GM23248 (cell line): ENCODE measurements at places on chromosomes 11 and 22. TPM values are rescaled to one million over a fixed set of nuclear protein-coding genes. Genes with fewer than 3 reads are reported as not detected.
A peak's percentile ranks its signal among the peaks of the same experiment; 100 is the strongest.

BDNF gene
- total RNA-seq = 63.6 and 64.1 TPM in 2 replicates

SLC15A3 gene
- total RNA-seq = 0.51 and 2.2 TPM in 2 replicates

DNA sequence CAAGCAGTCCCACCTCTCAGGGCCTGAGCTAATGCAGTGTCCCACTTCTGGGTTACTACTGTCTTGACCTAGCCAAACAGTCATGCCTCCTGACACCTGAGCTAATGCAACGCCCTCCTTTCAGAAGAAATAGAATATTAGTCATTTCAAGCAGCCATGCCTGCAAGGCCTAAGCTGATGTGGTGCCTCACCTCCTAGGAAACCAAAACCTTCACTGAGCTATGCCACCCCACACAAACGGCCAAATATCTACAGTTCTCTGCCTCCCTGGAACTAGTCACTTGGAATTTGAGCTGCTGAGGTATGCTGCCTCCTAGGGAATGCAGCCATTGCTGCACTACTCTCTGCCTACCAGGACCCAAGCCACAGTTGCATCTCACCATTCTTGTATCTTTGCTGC lies 8.3 kb upstream of the MS4A6E start:
- no peak overlapping the region for H3K27ac ChIP-seq
- H3K36me3 ChIP-seq = no peaks in the 10 kb centered on the region
- H3K4me3 ChIP-seq = no peak overlapping the region
- H3K4me1 ChIP-seq = no peaks in the 10 kb centered on the region

GRCh38 chr11:34977089-34977912 lies 60.9 kb downstream of the PDHX start:
- H3K4me3 ChIP-seq = peak overlapping the region; percentile 53
- peak; percentile 82 for DNase-seq
- H3K27me3 ChIP-seq = no peaks in the 10 kb centered on the region
- H3K27ac ChIP-seq = peak overlapping the region; percentile 75
- peaks cover 58% of the 10 kb centered on the region for H3K4me1 ChIP-seq
- H3K36me3 ChIP-seq = peaks cover 13% of the 10 kb centered on the region; the same call in 1 of the 2 replicates

GRCh38 chr11:14554959-14555358 lies 34.8 kb upstream of the PSMA1 start:
- H3K4me1 ChIP-seq = no peaks in the 10 kb centered on the region
- no peak for DNase-seq
- H3K27me3 ChIP-seq = peaks cover 7% of the 10 kb centered on the region; the same call in 1 of the 2 replicates
- H3K36me3 ChIP-seq = no peaks in the 10 kb centered on the region
- no peak overlapping the region for H3K27ac ChIP-seq

DNA sequence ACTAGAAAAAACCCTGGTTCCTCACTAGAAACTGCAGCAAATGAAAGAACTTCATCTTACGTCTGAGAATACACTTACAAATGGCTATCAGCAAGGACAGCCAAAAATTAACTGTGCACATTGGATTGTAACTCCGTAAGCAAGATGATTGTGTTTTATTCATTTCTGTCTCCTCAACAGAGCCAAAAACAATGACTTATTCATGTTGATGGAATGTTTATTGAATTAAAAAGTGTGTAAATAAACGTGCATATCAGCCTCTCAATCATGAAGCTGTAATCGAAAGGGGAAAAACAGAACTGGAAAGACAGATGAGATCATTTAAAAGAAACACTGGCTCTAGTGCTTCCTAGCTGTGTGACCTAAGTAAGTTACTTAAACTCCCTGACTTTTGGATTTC lies 307.5 kb upstream of the ZC3H12C start:
- no peaks in the 10 kb centered on the region for H3K36me3 ChIP-seq
- DNase-seq = peak; percentile 61
- H3K27ac ChIP-seq = peak overlapping the region; percentile 28
- peak overlapping the region; percentile 61 for H3K4me3 ChIP-seq
- H3K4me1 ChIP-seq = peaks cover 24% of the 10 kb centered on the region
- no peaks in the 10 kb centered on the region for H3K27me3 ChIP-seq

GRCh38 chr22:29251265-29251664 lies 16.5 kb downstream of the RHBDD3 start:
- no peak overlapping the region for H3K4me3 ChIP-seq
- no peaks in the 10 kb centered on the region for H3K4me1 ChIP-seq
- no peaks in the 10 kb centered on the region for H3K36me3 ChIP-seq
- H3K27ac ChIP-seq = no peak overlapping the region
- no peak for DNase-seq
- H3K27me3 ChIP-seq = no peaks in the 10 kb centered on the region

- no peaks in the 10 kb centered on the region for H3K36me3 ChIP-seq
- DNase-seq = no peak
- no peaks in the 10 kb centered on the region for H3K4me1 ChIP-seq
- H3K27ac ChIP-seq = no peak overlapping the region
- no peak overlapping the region for H3K4me3 ChIP-seq
These were observed 44.8 kb downstream of the SMIM38 start for GRCh38 chr11:69200331-69201065.

GRCh38 chr11:87128372-87128771 lies 90.6 kb downstream of the TMEM135 start:
- no peak for DNase-seq
- peaks cover 11% of the 10 kb centered on the region; the same call in 1 of the 2 replicates for H3K4me1 ChIP-seq
- H3K27ac ChIP-seq = no peak overlapping the region

DNA sequence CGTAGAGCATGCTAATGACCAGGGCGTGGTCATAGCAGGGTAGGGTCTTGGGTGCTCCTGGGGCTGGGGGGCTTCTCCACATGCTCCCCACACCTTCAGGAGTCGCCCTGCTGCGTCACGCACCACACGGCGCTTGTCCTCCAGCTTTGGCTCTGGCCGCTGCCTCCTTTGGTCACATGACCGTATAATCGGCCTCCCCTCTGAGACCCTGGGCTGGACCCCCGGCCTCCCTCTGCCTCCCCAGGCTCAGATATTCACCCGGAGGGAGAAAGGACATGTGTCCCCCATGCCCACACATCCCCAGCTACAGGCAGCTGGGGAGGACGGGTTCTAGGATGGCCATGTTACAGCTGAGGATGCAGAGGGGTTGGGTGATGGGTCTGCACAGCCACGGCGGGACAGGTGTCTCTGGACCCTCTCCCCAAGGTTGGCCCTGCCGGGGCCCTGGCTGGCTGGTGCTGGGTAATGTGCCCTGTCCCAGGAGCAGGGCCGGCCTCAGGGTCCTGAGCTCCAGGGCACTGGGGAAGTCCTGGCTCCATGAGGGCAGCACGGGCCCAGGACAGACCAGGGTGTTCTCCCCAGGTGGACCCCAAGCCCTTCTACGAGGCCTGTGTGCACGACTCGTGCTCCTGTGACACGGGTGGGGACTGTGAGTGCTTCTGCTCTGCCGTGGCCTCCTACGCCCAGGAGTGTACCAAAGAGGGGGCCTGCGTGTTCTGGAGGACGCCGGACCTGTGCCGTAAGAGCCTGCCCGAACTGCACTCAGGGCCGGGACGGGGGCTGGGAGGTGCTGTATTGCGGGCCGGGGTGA lies 14.5 kb downstream of the MUC2 start:
- no peak overlapping the region for H3K4me3 ChIP-seq
- H3K36me3 ChIP-seq = no peaks in the 10 kb centered on the region
- H3K27me3 ChIP-seq = no peaks in the 10 kb centered on the region
- no peak for DNase-seq
- H3K27ac ChIP-seq = no peak overlapping the region
- H3K4me1 ChIP-seq = no peaks in the 10 kb centered on the region

DNA sequence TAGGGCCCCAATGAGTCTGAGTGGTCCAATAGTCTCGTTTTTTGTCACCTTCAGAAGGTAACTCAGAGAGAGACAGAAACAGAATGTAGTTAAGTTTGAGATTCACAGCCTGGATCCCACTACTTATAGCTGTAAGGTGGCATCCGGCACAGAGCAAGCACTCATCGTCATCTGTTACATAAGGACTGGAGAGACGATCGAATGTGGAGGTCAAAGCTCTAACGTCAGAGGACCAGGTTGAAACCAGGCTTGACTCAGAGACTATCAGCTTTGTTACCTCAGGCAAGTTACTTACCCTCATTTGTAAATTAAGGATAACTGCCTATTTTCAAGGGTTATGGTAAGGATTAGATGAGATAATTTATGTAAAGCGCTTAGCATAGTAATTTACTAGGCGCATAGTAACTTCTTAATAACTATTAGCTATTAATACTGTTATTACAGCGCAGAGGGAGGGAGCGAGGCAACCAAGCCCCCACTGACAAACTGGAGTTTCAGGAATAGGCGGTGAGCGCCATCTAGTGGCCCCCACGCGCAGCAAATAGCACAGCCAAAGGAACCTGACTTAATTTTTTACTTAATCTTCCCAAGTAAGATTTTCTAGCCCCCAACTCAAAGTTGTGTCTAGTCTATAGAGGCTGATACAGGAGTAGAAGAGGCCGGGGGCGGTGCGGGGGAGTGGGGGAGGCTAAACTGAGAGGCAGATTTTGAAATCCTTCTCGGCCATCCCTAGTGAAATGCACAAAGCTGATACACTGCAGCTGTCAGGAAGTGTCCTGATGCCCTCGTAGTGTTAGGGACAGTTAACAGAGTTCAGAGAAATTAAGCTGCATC lies 29.0 kb upstream of the API5 start:
- H3K27ac ChIP-seq = no peak overlapping the region
- no peak overlapping the region for H3K4me3 ChIP-seq
- H3K36me3 ChIP-seq = no peaks in the 10 kb centered on the region
- H3K27me3 ChIP-seq = peaks cover 14% of the 10 kb centered on the region

DNA sequence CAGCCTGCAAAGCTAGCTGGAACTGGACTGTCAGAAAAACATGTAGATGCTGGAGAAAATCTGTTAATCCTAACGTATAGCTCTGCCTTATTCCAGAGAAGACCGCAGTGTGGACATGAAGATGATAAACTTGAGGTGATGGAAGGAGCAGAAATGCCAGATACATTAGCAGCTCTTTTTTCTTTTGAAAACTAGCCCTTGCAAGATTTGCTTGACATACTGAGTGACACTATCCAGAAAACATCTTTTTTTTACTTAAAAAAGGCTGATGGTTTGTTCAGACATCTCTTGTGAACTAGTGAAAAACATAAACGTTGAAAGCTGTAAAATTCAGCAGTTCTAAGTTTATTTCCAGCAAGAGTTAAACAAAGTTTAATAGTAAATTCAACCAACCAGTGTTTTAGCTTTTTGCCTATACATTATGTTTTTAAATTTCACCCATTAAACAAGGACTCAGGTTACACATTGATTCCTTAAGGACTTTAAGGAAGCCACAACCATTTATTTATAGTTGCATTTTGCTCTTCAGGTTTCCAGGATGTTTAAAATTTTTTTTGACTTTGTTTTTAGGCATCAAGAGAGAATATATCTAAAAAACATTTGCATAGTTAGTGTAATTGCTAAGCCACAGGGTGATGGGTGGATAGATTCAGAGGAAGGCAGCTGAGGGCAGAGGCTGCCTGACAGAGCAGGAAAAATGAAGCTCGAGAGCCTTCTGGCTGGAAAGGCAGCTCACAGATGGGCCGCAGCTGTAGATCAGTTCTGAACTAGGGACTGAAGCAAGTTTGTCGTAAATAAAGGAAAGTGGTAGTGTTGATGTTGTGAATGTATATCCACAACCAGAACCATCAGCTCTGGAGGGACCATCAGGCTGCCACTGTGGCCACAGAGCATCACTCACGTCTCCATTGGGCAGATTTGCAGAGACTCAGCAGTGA lies 9.5 kb downstream of the SNAP29 start:
- no peak overlapping the region for H3K4me3 ChIP-seq
- no peaks in the 10 kb centered on the region for H3K27me3 ChIP-seq
- H3K27ac ChIP-seq = no peak overlapping the region
- no peak for DNase-seq
- H3K36me3 ChIP-seq = peaks cover 4% of the 10 kb centered on the region; the same call in 1 of the 2 replicates

DNA sequence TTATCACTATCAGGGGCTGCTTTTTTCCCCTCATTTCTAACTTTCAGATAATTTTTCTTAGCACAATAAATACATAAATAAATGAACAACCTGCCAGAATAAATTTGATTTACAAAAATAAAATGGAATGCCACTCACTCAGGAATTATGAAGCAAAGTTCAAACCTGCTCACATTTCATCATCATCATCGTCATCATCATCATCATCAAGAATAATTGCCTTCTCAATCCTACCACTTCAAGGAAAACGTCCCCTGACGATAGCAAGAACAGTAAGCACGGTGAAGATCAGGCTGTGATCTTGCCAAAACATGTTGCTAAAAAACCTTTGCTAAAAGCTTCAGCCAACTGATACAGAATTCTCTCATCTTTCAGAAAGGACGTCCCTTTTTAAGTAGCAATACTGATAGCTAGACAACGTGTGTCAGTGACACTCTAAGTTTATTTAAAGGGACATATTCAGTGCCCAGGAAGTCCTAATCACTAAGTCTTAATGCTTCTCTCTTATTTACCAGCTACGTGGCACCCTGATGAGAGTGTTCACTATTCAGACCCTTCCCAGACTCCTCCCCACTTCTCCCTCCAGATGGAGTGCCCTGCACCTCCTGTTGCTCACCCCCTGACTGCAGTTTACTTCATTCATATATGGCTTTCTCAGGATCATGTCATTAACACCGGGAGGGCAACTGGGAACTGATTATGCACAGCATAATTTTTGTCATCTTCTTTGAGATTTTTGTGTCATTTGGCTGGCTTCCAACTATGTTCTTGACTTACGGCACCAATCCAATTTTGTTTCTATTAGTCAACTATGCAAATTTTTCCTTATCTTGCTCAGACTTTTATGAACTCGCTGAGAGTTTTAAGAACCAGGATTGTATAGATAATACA lies 200.1 kb upstream of the GUCY1A2 start:
- H3K36me3 ChIP-seq = no peaks in the 10 kb centered on the region
- H3K27ac ChIP-seq = no peak overlapping the region
- peak; percentile 1 for DNase-seq
- no peak overlapping the region for H3K4me3 ChIP-seq
- no peaks in the 10 kb centered on the region for H3K27me3 ChIP-seq

DNA sequence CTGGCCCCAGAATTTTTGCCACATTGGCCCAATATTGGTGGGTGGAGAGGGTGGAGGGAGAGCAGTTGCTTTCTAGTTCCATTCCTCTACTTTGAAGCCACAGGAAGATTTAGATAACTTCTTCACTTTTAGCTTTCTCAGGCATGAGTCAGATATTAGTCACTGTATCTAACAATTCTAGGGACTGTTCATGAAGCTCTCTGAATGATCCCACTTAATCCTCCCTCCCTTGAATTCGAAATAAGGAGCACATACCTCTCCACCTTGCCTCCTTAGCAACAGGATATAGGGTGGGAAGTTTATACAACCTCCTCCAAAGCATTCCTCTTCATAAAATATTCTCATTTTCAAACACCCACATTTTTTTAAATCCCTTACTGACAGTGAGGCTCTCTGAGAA lies 13.5 kb downstream of the FSHB start:
- H3K36me3 ChIP-seq = no peaks in the 10 kb centered on the region
- DNase-seq = peak; percentile 48
- H3K4me3 ChIP-seq = no peak overlapping the region
- no peaks in the 10 kb centered on the region for H3K4me1 ChIP-seq
- no peak overlapping the region for H3K27ac ChIP-seq

- H3K4me3 ChIP-seq = no peak overlapping the region
- peak; percentile 63 for DNase-seq
- peaks cover 32% of the 10 kb centered on the region for H3K4me1 ChIP-seq
- H3K27ac ChIP-seq = no peak overlapping the region; the same call in 1 of the 2 replicates
These were observed 162.5 kb downstream of the ETS1 start for GRCh38 chr11:128424851-128425285.

GRCh38 chr22:44271732-44272400 lies 40.9 kb downstream of the SHISAL1 start:
- no peak for DNase-seq
- no peak overlapping the region for H3K27ac ChIP-seq
- no peaks in the 10 kb centered on the region for H3K36me3 ChIP-seq
